ENCODE measurements at places on chromosomes 6 and 20.

DNA sequence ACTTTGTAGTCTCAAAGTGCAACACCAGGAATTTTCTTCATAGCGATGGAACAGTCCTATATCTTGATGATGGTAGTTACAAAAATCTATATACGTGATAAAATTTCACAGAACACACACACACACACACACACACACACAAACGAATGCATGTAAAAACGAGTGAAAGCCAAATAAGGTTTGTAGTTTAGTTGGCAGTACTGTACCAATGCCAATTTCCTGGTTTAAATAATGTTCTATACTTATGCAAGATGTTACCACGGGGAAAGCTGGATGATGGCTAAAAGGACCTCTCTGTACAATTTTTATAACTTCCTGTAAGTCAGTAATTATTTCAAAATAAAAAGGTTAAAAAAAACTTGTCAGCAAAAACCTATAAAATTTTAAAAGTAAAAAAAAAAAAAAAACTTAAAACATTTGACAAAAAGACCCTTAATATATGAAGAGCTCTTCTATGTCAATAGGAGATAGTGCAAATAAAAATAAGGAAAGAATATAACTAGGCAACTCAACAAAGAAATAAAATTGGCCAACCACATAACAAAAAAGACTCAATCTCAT, 37.6 kb downstream of the PDSS2 start:
- ATAC-seq: no peak

GRCh38 chr6:70668499-70668812, 773 bp downstream of the SMAP1 start:
- ATAC-seq: peak; percentile 46

DNA sequence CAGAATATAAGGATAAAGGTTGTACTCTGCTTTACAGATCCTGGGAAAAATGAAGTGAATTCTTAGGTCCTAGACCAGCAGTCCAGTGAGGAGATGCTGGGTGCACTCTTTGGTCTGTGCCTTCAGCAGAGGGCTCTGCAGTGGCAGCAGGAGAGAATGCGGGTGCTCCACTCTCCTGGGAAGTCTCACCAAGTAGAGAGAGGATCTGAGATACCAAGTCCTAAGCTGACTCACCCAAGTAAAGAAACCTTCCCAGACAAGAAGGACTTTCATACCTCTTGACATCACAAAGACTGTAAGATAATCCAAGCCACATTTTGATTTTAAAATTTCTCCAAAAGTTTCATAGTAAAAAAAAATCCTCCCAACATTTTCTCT, 116.9 kb upstream of the EMILIN3 start:
- ATAC-seq: no peak

DNA sequence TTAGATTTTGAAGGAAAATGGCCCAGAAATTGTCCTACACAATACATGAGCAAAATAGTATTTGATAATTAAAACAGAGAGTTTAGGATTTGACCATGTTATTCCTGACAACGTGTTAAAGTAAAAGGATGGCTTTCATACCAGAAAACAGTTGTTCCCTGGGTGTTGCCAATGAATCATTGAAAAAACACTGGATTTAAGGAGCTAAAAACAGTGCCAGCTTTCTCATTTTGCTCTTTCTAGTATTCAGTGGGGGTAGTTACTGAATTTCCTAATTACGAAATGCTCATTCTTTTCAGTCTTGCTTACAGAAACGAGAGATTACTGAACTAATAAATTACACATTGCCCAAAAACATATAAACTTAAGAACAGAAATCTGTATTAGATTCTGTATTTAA, 26.6 kb upstream of the SNAP91 start:
- no peak for ATAC-seq

DNA sequence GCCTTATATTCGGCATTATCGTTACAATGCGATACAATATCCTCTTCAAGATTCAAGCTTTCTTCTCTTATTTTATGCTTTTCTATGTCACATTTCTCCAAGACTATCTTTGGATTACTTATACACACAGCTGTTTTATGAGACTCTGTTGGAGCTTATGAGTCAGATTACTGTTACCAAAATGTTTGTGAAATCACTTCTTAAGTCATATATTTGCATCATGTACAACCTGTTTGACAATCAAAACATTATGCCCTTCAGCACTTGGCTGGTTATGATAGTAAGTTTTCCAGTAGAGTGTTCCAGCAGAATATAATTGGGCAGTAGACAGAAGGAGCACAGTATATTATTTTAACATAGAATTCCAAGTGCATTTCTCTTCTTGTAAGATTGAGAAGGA, 35.2 kb downstream of the BMP6 start:
- ATAC-seq: no peak

- no peak for ATAC-seq
Measured at GRCh38 chr6:126156973-126157372, 170.6 kb downstream of the TRMT11 start.
